Large intestine (tissue), 12 donors: ENCODE measurements at places on chromosomes 12 and 14. TPM values are rescaled to one million over a fixed set of nuclear protein-coding genes. Genes with fewer than 3 reads are reported as not detected.

DNA sequence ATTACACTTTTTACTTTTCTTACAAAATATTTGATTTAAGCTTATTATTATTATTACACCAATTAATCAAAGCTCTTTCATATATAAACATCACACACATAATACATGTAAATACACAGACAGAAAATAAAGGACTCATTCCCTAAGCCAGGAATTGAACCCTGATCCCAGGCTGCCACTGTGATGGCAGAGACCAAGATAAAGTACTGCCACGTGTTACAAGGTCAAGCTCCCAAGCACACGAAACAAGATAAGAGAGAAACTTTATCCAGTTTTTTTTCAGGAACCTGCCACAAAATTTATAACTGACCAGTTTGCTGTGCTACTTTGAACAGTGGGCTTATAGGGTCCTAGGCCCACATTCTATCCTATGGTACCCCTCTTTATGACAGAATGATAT lies 111.3 kb downstream of the EML1 start:
- H3K4me1 ChIP-seq: no peaks in the 10 kb centered on the region
- H3K36me3 ChIP-seq: peaks cover 53% of the 10 kb centered on the region
- DNase-seq: no peak
- no peak overlapping the region for H3K27ac ChIP-seq
- H3K4me3 ChIP-seq: no peak overlapping the region

DNA sequence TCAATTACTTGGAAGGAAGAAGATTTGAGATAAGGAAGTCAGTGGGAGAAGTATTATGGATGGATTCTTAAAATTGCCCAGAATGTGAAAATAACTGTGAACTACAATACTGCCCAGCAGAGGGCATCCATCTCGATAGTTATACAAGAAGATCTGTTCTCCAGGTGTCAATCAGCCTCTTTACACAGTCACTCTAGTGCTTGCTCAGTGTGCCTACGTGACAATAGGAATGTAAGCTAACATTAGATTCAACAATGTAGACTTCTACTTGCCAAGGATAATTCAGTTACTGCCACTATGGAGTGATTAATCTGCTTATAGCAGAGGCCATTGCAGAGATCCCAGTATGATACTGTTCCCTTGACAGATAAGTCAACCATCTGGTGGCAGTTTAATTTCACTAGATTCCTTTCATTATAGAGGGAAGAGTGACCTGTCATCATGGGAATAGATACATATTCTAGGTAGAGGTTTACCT lies 10.6 kb upstream of the MAP4K5 start:
- peaks cover 6% of the 10 kb centered on the region for H3K4me1 ChIP-seq
- peak; percentile 36 for DNase-seq
- H3K27me3 ChIP-seq: no peaks in the 10 kb centered on the region
- no peak overlapping the region for H3K27ac ChIP-seq

DNA sequence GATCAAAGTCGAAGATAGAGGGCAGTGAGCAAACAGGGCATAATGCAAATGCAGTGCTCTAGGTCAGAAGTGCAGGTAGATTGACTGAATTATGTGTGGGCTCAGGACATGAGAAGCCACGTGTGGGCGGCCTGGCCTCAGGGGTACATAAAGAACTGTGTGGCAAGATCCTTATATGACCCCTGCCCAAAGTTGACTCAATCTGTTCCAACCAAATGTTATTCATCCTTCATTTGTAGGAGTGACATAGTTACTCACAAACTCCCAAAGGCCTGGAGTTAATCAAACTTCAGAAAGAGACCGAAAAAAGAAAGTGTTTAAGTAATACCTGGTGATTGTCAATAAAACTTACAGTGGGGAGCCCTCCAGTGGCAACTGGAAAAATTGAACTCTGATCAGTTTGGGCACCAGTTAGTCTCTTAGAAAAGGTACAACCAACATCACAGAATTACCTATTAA lies 150.4 kb upstream of the FAR2 start:
- H3K27me3 ChIP-seq: no peaks in the 10 kb centered on the region
- no peak for DNase-seq
- H3K4me3 ChIP-seq: no peak overlapping the region
- H3K36me3 ChIP-seq: no peaks in the 10 kb centered on the region

The FOXG1 gene
- polyA plus RNA-seq: not detected

DNA sequence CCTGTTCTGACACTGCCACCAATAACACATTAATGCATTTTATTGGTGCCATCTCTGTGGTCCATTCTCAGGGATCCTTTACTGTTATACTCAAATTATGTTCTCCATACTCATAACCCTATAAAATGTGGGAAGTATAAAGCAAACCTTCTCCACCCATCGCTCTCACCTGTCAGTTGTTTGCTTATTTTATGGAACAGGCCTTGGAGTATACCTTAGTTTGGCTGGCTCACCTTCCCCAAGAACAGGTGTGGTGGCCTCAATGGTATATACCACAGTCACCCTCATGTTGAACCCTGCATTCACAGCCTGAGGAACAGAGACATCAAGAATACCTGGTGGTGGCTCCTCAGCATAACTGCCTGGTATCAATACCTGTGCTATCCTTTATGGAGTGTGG lies 308.4 kb upstream of the STXBP6 start:
- no peak for DNase-seq
- H3K27me3 ChIP-seq: no peaks in the 10 kb centered on the region
- no peak overlapping the region for H3K4me3 ChIP-seq
- no peak overlapping the region for H3K27ac ChIP-seq
